Occipital lobe (tissue), 3 donors: ENCODE measurements at places on chromosomes 1 and 21.

GRCh38 chr1:181936768-181937581 is 124.5 kb downstream of the ZNF648 start:
- peak; percentile 34 for DNase-seq

DNA sequence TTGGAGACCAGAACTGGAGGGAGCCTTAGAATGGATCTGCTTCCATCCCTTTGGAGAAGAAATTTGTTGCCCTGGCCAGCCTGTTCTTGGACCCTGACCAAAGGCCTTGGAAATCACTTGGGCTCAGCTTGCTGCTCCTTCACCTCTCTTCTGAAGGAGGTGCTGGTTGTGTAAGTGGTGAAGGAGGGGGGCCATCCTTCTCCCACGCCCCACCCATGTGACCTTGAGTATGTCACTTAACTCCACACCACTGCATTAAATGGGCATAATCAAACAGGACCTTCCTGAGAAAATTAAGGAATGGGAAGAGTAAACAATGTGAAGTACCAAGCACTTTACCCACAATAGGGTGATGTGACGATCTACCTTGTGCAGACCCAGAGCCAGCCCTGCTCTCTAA is 68.3 kb upstream of the GJB5 start:
- no peak for DNase-seq

- DNase-seq: no peak
Measured at GRCh38 chr1:46070164-46070814, 62.1 kb downstream of the PIK3R3 start.

GRCh38 chr1:156834322-156834721 is 17.7 kb upstream of the SH2D2A start:
- DNase-seq: no peak

GRCh38 chr1:53279296-53280200 is 41.2 kb upstream of the MAGOH start:
- DNase-seq: no peak

DNA sequence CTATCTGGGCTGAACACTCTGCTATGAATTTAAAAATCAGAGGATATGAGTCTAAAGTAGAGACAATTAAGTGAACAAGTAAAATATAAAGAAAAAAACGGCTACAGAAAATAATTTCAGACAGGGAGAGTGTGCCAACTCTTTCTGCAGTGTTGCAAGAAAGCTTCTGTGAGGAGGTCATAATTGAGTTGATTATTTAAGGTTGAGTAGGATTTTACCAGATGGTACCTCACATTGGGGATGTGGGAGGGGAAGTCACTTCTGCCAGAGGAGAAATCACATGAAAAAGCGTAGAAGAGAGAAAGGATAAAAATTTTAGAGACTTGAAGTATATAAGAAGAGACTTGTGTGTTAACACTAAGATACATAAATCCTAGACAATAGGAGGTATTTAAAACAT is 238.0 kb upstream of the NCAM2 start:
- DNase-seq: no peak

DNA sequence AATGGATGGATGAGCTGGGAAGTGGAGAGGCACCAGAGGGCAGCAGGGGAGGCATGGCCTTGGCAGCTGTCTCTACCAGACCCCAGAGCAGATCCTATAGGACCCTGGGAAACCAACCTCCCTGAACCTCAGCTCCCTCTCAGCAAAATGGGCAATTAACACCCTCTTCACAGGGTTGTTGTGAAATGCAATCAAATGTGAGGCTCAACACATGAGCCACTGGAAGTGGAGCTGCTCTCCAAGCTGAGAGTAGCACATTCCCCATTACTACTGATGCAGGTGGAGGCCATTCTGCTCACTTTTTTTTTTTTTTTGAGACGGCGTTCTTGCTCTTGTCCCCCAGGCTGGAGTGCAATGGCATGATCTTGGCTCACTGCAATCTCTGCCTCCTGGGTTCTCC is 6.5 kb upstream of the SYNC start:
- no peak for DNase-seq

DNA sequence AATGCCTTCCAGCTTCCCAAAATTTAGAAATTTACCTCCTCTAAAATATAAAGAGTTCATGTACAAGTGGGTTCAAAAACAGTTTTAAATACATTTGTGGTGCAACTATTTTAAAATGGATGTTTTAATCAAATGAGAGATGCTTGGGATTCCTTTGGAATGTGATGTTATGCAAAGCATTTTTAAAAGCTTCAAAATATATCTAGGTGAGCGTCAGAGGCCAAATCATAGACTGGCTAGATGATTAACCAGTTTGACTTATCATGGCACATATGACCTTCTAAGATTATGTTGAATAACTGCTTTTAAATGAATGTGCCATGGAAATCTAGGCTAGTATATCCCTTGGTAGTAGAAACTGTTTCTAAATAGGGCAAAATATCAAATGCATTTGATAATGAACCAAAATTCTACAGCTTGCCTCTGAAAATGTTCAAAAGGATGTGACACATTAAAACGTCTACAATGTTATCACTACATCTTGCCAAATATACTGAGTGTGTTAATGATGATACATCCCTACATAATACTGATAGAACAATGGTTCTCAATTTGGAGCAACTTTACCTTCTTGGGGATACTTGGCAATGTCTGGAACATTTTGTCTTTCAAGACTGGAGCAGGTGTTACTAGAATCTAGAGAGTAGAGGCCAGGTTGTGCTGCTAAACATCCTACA is 650.9 kb upstream of the ADGRL2 start:
- no peak for DNase-seq

GRCh38 chr21:45847870-45848269 is 133.7 kb upstream of the COL6A1 start:
- no peak for DNase-seq

DNA sequence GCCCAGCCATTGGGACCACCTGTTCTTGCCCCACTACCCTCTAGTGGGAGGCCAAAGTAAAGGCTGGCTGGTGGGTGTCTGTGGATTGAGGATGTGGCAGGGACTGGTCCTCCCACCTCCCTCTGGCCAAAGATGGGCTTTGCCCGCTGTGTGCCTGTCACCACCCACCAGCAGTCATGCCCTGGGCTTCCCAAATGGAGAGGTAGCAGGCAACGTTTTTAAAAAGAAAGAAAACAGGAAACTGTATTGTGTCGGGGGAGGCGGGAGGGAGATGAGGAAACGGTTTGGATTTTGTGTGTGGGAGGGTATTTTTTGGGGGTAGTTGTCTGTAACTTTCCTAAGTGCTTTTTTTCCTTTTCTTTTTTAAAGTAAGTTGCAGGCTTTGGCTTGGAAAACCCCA is 30.1 kb downstream of the SZRD1 start:
- DNase-seq: no peak

DNA sequence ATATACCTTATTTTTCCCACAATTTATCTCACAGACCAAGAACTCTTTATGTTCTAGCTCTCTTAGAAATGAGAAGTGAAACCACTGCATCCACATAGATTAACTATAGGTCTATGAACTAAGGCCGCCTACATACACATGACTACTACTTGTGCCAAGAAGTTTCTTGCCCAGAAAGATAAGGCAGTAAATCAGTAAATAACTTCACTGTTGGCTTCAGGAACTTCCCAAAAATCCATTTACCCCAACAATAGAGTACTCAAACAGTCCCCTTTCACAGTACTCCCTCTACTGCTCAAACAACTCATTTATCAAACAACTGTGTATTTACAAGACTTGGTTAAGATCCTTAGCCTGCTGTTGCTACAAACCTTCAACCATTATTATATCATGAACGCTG is 96.5 kb downstream of the NME7 start:
- no peak for DNase-seq

- DNase-seq: no peak
Measured at GRCh38 chr1:5485968-5486696, 506.1 kb downstream of the NPHP4 start.

GRCh38 chr1:41431490-41432350 is 52.8 kb downstream of the EDN2 start:
- no peak for DNase-seq

- no peak for DNase-seq
Measured at GRCh38 chr1:175878775-175879174, 135.4 kb upstream of the TNR start.

GRCh38 chr1:70143048-70143659 is 62.2 kb downstream of the LRRC40 start:
- no peak for DNase-seq

GRCh38 chr1:53061859-53062707 is at the start of gene PODN:
Gene PODN (plus strand): TSS chr1:53062213. CDS start chr1:53069856, 7,643 bp downstream.
- no peak for DNase-seq

GRCh38 chr1:157597959-157598667 is at the start of gene FCRL4:
Gene FCRL4 (minus strand): TSS chr1:157598085. CDS start chr1:157597944, 141 bp downstream.
- DNase-seq: no peak

DNA sequence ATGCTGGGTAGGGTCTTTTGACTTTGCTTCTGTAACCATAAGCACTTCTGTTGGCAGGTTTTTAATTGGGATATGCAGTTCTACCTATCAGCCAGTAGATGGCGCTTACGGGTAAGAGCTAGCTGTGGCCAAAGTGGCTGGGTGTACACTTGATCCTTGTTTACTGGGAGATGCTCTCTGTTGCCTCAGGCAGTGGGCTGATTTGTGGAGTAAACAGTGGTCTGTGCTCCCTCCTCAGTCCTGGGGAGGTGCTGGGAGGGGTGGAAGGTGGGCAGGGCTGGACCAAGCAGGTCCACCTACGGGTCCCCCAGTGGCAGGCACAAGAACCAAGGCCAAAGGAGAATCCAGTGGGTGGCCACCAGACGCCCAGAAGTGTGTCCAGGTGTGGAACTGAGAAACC is 43.4 kb downstream of the RALGPS2 start:
- no peak for DNase-seq

- DNase-seq: no peak
Measured at GRCh38 chr1:171217658-171218443, 30.4 kb upstream of the FMO1 start.

GRCh38 chr1:210937846-210938245 is 196.1 kb downstream of the KCNH1 start:
- no peak for DNase-seq

- DNase-seq: no peak
Measured at GRCh38 chr21:42811960-42812359, 67.4 kb downstream of the WDR4 start.

- DNase-seq: no peak
Measured at GRCh38 chr1:39672551-39672947, 642 bp upstream of the NT5C1A start.

DNA sequence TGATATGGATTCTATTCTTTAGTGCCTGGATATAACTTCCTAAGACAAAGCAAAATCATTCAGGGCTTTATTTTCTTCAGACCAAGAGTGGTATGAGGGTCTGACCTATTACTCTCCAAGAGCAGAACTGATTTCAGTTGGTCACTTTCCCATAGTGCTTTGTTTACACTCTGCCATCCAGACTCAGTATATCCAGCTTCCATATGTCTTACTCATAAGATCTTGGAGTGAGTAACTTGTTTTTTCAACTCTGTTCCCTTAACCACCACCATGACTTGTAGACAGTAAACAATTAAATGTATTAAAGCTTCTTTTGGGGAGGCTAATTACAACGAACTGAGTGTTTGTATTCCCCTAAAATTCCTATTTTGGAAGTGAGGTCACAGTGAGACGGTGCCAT is 83.4 kb downstream of the USP24 start:
- DNase-seq: no peak

DNA sequence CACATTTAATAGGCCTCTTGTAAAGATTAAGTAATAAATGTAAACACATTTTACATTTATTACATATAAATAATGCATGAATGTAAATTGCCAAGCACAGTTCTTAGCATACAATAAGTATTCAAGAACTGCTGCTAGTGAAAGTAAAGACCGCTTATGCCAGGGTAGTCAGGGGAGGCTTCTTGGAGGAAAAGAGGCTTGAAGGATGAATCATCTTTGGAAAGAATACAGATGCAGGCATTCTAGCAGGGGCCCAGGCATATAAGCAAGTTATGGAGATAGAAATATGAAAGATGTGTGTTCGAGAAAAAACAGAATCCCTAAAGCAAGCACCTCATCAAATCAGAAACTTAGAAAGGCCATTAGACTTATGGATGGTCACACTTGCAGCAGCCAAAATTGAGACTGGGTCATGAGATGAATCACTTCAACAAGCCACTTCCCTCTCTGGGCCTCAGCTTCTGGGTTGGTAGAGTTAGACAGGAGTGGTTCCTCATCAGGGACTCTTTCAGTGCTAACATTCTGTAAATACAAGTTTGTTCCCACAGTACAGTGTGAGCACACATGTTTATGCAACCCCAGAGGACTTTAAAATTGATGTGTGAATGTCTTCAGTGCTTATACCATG is 79.8 kb upstream of the ROR1 start:
- no peak for DNase-seq

GRCh38 chr1:209800984-209801834 is 4.7 kb downstream of the IRF6 start:
- DNase-seq: no peak

- no peak for DNase-seq
Measured at GRCh38 chr1:200918006-200918405, 23.3 kb downstream of the INAVA start.

GRCh38 chr21:36630485-36631206 is 68.3 kb upstream of the SIM2 start:
- DNase-seq: no peak

DNA sequence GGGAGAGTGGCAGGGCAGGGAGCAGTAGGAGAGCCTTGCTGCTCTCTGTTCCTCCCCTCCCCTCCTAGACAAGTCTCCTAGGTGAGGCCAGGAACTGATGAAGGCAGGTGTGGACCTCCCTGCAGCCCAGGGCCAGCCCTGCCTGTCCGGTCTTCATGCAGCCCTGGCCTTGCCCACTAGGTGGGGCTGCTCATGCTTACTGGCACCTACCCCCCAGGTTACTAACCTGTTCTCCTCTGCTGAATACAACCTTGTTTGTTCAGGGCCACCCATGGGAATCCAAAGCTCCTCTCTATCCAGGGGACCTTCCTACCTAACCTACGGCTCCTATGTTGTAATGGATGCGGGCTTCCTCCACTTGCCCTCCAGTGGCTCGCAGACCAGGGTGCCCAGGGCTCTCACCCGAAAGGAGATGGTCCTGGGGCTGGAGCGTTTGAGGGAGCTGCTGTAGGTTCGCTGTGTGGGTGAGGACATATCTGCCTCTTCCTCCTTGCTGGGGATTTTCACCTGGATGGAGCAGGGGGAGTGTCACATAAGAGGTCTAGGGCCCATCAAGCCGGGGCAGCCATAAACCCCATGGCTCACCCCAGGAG is 7.9 kb upstream of the TNNT2 start:
- no peak for DNase-seq

GRCh38 chr1:66624412-66625060 is 90.6 kb downstream of the SGIP1 start:
- no peak for DNase-seq
